ENCODE measurements at places on chromosomes 3 and 15.

- DNase-seq: no peak
These were observed 18.0 kb upstream of the ZXDC start for GRCh38 chr3:126493739-126494138.

GRCh38 chr15:91592567-91592966 lies 260.9 kb upstream of the SLCO3A1 start:
- DNase-seq: no peak

- DNase-seq: no peak
These were observed 39.8 kb downstream of the CD47 start for GRCh38 chr3:108051005-108051404.

DNA sequence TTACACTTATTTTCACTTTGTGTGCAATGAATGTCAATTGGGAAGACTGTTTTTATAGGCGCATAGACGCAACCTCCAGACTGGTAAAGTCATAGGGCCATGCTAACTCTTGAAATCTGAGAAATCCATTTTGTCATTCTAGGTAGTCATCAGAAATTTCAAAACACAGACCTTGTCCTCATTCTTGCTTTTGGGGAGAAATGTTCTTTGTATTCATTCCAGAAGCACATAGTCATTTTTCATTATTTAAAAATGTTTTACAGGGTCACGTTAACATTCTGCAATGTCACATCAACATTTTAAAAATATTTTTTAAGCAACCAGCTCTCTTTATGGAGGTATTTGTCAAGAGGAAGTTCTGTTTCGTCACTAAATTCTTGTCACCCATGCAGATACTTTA lies 898.4 kb downstream of the PDCD6IP start:
- no peak for DNase-seq

- no peak for DNase-seq
These were observed 22.0 kb downstream of the RBP1 start for GRCh38 chr3:139517321-139518065.

GRCh38 chr15:55928955-55929354 lies 64.5 kb downstream of the NEDD4 start:
- DNase-seq: no peak

DNA sequence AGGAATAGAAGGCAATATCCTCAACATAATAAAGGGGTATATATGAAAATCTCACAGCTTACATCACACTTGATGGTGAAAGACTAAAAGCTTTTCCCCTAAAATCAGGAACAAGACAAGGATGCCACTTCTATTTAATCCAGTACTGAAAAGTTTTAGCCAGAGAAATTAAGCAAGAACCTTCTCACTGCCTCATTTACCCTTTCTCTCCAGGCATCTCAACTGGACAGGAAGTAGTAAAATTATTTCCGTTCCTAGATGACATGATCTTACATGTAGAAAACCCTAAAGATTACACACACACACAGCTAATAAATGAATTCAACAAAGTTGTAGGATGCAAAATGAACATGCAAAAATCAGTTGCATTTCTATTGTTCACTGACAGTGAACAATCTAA lies 11.2 kb downstream of the SCAP start:
- DNase-seq: no peak

DNA sequence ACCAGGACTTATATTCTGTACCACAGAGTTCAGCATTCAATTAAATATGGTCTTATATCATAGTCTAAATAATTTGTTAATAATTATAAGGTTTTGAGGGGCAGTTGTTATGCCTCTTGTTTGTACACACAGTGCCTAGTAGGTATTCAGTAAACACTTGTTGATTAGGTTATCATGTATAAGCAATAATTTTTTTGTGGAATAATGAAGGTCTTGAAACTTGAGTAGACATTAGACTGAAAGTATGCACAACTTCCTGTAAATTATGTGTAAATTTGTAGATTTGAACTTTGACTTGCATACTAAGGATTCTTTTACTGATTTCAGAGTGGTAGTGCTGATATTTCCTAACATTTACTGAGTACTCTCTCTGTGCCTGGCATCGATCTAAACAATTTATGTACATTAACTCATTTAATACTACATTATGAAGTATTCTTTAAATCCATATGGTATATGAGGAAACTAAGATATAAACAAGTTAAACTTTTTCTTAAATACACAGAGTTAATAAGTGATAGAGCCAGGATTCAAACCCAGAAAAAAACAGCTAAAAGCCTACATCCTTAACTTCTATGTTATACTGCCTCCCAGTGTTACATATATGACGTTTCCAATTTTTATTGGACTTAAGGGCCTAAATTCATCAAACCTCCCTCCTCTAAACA lies 65.1 kb downstream of the GLCE start:
- peak; percentile 31 for DNase-seq

- DNase-seq: no peak
These were observed 588.4 kb downstream of the NAALADL2 start for GRCh38 chr3:175447521-175447920.

DNA sequence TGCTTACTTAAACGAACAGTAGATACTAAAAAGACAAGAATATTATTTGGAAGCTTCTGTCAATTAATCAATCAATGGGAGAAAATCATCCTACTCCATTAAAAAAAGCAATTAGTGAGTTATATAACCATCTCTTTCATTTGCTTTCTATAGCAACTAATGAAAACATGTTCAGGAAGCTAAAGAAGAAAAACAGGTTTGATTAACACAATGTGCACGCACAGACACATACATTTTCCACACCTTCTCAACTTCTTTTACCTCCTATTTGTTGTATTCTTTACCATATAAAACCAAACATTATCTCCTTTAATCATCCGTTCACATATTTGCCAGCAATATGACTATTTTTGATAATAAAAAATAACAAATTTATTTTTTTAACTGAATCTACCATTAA lies 111.3 kb downstream of the GBE1 start:
- DNase-seq: no peak

- no peak for DNase-seq
These were observed 151.1 kb upstream of the OSTN start for GRCh38 chr3:191047930-191048329.

DNA sequence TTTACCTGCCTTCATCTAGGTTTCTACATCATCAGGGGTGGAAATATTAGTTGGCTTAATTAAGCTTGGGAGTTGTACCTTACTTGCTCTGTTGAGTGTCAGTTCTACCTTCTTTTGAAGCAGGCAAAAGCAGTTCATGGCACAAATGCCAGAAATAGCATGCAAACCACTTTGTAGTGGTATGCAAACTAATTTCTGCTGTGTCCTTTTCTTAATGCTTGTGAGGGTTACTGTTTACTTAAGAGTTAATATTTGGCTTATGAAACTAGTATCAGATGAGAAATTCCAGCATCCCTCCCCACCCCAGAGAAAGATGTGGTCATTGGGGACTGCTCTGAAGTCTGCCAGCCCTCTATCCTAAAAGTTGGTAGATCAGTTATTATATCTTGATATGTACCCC lies 7.1 kb downstream of the ATP2C1 start:
- no peak for DNase-seq

DNA sequence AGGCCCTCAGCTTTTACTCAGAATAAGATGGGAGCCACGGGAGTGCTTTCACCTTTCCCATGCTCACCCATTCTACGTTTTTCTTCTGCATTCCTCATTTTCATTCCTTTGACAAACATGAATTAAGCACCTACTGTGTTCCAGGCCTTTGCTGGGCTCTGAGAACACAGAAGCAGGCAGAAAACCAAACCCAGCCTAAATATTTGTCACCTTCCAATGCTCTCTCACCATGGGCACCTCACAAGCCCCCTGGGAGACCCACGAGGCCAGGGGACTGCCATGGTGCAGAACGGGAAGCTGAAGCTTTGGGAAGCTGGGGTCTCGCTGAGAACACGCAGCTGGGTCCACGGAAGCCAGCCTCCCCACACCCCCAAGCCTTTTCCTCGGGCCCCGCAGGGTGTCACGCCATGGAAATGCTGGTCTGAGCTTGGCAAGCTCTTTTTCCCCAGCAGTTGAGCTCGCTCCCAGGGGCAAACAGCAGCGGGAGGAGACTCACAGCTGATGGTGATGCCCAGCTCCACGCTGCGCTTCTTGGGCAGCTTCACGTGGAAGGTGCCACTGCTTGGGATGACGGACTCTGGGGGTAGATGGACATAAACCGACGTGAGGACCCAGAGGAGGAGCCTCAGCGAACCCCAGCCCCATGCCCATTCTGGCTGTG lies 27.7 kb downstream of the GRIP2 start:
- DNase-seq: no peak

DNA sequence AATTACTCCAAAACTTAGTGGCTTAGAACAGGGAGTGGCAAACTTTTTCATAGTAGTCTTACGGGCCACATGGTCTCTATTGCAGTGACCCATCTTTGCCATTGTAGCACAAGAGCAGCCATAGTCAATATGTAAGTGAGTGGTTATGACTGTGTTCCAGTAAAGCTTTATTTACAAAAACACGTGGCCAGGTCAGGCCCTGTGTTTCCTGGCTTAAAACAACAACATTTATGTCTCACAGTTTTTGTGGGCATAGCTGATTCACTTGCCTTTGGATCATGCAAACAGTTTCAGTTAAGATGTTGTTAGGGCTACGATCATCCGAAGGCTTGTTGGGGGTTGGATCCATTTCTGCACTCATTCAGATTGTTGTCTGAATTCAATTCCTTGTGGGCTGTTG lies 103.8 kb downstream of the CHCHD6 start:
- DNase-seq: no peak

GRCh38 chr3:39358333-39358732 lies 24.8 kb upstream of the SLC25A38 start:
- no peak for DNase-seq

- no peak for DNase-seq
These were observed 8.0 kb downstream of the ALDH1A2 start for GRCh38 chr15:58057559-58057958.

DNA sequence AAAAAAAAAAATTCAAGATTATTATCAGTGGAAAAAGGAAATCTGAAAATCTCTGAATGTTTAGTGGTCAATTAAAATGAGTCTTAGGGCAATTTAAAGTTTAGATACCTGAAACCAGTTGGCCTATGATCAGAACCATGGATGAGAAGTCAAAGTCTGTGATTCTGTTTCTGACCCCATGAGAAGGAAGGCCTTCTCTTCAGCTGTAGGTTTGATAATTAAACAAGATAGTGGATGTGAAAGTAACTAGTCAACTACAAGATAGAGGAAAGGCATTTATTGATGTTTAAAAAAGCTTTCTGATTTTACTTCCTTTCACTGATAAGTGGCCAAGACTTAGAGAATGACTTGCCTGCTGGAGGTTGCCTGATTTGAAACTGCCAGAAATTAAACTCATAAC lies 8.7 kb downstream of the PLS1 start:
- no peak for DNase-seq

- DNase-seq: no peak
These were observed 56.8 kb downstream of the KAT2B start for GRCh38 chr3:20097015-20097414.

- DNase-seq: no peak
These were observed 483.3 kb downstream of the TUSC7 start for GRCh38 chr3:117192888-117193287.

DNA sequence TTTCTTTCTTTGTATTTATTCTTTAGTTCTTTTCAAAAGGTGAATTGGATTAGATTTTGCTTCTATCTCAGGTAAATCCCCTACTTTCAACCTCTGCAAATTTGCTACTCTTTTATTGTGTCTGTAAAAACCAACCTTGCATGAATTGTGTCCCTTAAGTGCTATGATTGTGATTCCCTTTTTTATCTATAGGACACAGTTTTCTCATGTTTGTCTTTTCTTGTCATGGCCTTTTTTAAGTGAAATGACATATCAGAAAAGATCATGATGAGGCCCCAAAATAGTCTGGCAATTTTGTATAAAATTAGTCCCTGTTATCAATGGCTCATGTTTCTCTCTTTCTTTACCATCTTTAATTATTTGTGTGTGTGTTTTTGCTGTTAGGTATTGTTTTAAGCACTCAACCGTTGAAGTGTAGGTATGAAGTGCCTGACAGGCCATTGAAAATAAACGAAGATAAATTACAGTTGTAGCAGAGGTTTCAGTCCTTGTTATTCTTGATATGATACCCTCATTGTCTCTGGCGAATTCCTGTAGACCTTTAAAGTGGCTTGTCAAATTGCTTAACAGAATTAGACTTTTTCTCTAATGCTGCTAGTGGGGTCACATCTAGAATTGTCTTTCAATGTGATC lies 184.3 kb downstream of the UBE2E2 start:
- DNase-seq: no peak

DNA sequence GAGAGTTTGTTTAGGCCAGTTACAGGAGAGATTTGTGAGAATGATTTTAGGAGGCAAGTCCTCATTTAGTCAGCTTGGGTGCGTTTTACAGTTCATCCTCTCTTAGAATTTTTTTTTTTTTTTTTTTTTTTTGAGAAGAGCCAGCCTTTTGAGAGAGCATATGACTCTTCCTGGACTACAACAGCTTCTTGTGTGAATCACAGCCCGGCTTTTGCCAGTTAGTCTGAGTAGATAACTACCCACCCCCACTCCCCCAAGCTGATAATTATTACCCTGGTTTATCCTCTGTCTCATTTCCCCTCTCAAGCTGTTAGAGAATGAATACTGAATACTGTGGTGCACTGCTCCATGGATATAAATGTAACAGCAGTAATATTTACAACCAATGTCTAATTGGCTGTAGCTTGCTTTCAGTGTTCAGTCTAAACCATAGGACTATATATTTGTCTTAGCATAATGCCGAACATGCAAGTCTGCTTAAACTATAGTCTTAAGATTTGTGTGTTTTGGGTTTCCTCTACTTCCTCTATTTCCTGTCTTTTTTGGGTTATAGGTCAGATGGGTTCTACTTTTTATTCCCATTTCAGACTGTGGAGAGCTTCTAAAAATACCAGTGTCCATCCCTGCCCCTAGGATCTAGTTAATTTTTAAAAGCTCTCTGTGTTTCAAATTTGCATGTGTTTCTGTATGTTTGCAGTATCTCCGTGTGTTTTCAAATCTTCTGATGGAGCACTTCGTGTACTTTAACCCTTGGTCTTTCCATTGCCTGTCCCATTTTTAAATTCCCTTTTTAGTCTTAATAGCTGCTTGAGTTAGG lies 8.0 kb downstream of the CHD2 start:
- DNase-seq: no peak

GRCh38 chr3:17055374-17056276 lies 170.9 kb downstream of the PLCL2 start:
- DNase-seq: no peak

DNA sequence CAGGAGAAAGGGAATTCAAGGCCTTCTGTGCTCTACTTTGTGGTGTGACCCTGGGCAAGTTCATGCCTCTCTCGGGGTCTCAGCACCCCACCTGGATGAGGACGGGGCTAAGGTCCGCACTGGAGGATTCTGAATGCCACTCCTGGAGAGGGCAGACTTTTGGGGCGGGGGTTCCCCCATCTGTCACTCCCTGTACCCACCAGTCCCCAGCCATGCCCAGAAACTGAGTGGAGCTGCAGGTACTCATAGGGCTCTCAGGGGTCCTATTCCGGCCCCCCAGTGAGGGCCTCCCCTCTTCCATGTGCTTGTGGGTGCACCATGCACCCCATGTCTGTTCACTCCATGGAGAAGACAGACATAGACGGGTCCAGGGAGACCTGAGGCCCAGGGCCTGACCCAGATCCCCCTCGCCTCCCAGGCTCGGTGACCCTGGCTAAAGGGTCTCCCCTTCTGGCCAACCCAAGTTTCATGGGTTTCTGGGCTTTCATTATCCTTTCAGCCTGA lies 26.0 kb downstream of the ACSBG1 start:
- DNase-seq: no peak
